Progenitor cell of endocrine pancreas (in vitro differentiated cells): ENCODE measurements at places on chromosomes 1 and 21. TPM values are rescaled to one million over a fixed set of nuclear protein-coding genes. Genes with fewer than 3 reads are reported as not detected.
A peak's percentile ranks its signal among the peaks of the same experiment; 100 is the strongest.

- peaks cover 1% of the 10 kb centered on the region for H3K36me3 ChIP-seq
- H3K4me3 ChIP-seq, result no peak overlapping the region
- no peak overlapping the region for H3K27ac ChIP-seq
- DNase-seq, result no peak
- H3K27me3 ChIP-seq, result no peaks in the 10 kb centered on the region
- H3K4me1 ChIP-seq, result peaks cover 14% of the 10 kb centered on the region
Measured at GRCh38 chr1:24283326-24284155, 35.6 kb upstream of the GRHL3 start.

- H3K4me1 ChIP-seq, result peaks cover 24% of the 10 kb centered on the region
- H3K27me3 ChIP-seq, result no peaks in the 10 kb centered on the region
- no peaks in the 10 kb centered on the region for H3K36me3 ChIP-seq
- DNase-seq, result no peak
- H3K27ac ChIP-seq, result no peak overlapping the region
Measured at GRCh38 chr21:16323596-16323995, 593.8 kb downstream of the USP25 start.

- H3K4me3 ChIP-seq, result no peak overlapping the region
- no peak overlapping the region for H3K27ac ChIP-seq
- no peak for DNase-seq
- peaks cover 4% of the 10 kb centered on the region for H3K27me3 ChIP-seq
Measured at GRCh38 chr1:81699234-81699633, 101.5 kb upstream of the ADGRL2 start.

DNA sequence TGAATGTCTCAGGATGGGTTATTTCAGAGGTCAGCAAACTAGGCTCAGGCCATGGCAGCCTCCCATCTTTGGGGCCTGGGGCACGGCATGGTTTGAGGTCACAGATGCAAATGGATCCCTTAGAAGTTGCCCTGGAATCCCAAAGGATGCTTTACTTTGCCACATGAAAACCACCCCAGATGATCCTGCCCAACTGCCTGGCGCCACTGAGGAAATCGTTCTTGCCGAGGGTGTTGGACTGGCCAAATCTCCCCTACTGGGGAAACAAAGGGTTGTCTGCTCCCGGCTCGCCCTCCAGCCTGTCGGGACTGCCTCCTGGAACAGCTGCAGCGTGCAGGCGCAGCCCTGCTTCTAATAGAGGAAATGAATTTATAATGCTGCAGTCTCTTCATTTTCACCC, 173.0 kb upstream of the LMO4 start:
- peaks cover 28% of the 10 kb centered on the region for H3K27me3 ChIP-seq
- no peak overlapping the region for H3K27ac ChIP-seq
- H3K36me3 ChIP-seq, result no peaks in the 10 kb centered on the region
- H3K4me1 ChIP-seq, result peaks cover 24% of the 10 kb centered on the region
- DNase-seq, result no peak

DNA sequence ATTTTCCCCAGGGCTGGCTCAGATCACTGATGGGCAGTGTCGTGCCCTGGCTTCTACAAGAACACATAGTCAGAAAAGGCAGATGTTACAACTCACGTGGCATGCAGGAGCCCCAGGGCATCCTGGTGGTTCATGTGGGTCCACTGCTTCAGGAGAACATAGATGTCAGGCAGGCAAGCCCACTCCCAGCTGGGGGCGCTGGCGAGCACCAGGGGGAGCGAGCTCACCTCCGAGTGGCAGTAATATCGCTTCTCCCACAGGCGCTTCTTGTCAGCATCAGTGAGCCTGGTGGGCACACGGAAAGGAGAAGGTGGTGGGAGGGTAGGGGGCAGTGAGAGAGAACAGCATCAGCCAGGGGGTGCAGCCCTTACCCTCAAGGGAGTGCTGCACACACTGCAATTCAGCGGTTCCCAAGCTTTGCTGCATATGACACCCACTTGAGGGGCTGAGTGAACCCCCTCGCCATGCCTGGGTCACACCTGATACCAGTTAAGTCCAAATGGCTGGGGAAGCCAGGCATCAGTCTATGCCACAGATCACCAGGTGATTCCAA, 34.3 kb upstream of the PPP1R15B start:
- peaks cover 41% of the 10 kb centered on the region for H3K36me3 ChIP-seq
- H3K27ac ChIP-seq, result no peak overlapping the region
- H3K27me3 ChIP-seq, result no peaks in the 10 kb centered on the region

GRCh38 chr1:73953186-73953585, 244.8 kb downstream of the LRRIQ3 start:
- no peaks in the 10 kb centered on the region for H3K4me1 ChIP-seq
- no peak overlapping the region for H3K4me3 ChIP-seq
- no peak overlapping the region for H3K27ac ChIP-seq
- no peaks in the 10 kb centered on the region for H3K27me3 ChIP-seq
- no peaks in the 10 kb centered on the region for H3K36me3 ChIP-seq

DNA sequence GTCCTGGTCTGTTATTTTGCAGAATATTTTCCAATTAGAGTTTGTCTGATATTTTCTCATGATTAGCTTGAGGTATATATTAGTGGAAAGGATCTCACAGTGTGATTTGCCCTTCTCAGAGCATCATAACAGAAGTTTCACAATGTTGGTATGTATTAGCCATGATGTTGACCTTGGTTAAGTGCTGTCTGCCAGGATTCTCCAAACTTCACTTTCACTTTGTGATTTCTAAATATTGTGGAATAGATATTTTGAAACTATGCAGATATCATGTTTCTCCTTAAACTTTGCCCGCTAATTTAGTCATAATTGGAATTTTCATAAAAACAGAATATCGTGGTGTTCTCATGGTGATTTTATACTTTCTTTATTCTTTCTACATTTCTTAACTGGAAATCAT, 98.0 kb upstream of the DEPDC1 start:
- no peaks in the 10 kb centered on the region for H3K4me1 ChIP-seq
- no peak overlapping the region for H3K27ac ChIP-seq
- H3K36me3 ChIP-seq, result no peaks in the 10 kb centered on the region

GRCh38 chr1:36157115-36157903, 1.3 kb downstream of the MAP7D1 start:
- H3K4me1 ChIP-seq, result peaks cover 45% of the 10 kb centered on the region
- no peak for DNase-seq
- H3K4me3 ChIP-seq, result peak overlapping the region; percentile 87
- H3K27me3 ChIP-seq, result no peaks in the 10 kb centered on the region

DNA sequence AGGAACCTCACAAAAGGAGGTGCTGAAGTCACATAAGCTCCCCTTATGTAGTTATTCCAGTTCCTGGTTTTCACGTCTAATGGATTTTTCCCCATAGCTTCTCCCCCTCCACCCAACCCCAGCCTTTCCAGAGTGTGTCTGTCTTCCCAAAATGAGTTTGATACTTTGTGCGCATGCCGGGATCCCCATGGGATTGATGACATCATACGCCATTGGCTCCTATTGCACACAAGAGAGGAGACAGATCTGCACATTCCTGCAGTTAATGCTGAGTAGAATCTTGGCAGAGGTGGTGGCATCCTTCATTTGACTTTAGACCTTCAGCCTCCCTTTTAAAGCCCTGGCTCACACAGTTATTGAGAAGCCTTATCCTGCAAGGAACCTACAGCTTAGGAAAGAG, 71.4 kb downstream of the DDR2 start:
- no peaks in the 10 kb centered on the region for H3K36me3 ChIP-seq
- DNase-seq, result no peak
- H3K4me3 ChIP-seq, result no peak overlapping the region
- no peak overlapping the region for H3K27ac ChIP-seq

GRCh38 chr1:168565825-168566224, 10.6 kb upstream of the XCL1 start:
- no peak overlapping the region for H3K27ac ChIP-seq
- no peaks in the 10 kb centered on the region for H3K4me1 ChIP-seq
- peaks cover 2% of the 10 kb centered on the region for H3K36me3 ChIP-seq
- H3K4me3 ChIP-seq, result no peak overlapping the region
- H3K27me3 ChIP-seq, result no peaks in the 10 kb centered on the region
- DNase-seq, result no peak

DNA sequence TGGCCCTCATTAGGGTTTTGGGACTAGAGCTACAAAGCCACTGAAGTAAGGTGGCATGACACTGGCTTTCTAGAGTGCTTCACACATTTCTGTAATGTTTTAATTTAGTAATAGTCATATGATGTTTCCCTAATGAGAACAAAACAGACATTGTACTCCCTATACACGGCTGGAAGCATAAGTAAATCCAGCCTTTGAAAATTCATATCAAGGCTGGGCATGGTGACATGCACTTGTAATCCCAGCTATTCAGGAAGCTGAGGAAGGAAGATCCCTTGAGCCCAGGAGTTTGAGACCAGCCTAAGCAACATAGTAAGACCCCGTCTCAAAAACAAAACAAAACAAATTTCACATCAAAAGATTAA, 7.4 kb downstream of the USP48 start:
- no peak for DNase-seq
- peaks cover 1% of the 10 kb centered on the region for H3K36me3 ChIP-seq
- peak overlapping the region; percentile 85 for H3K27ac ChIP-seq
- H3K27me3 ChIP-seq, result no peaks in the 10 kb centered on the region

GRCh38 chr1:210822932-210823331, 311.0 kb downstream of the KCNH1 start:
- H3K4me1 ChIP-seq, result no peaks in the 10 kb centered on the region
- H3K27me3 ChIP-seq, result no peaks in the 10 kb centered on the region
- no peaks in the 10 kb centered on the region for H3K36me3 ChIP-seq
- no peak overlapping the region for H3K27ac ChIP-seq
- H3K4me3 ChIP-seq, result no peak overlapping the region

GRCh38 chr1:72284084-72284347, 1.7 kb upstream of the NEGR1 start:
- peaks cover 29% of the 10 kb centered on the region for H3K27me3 ChIP-seq
- no peak for DNase-seq
- H3K36me3 ChIP-seq, result no peaks in the 10 kb centered on the region
- peaks cover 10% of the 10 kb centered on the region for H3K4me1 ChIP-seq
- no peak overlapping the region for H3K27ac ChIP-seq

- no peak for DNase-seq
- H3K36me3 ChIP-seq, result no peaks in the 10 kb centered on the region
- H3K27me3 ChIP-seq, result no peaks in the 10 kb centered on the region
- no peaks in the 10 kb centered on the region for H3K4me1 ChIP-seq
- no peak overlapping the region for H3K27ac ChIP-seq
Measured at GRCh38 chr21:28152732-28153131, 839.9 kb downstream of the LTN1 start.

Gene SV2A
- total RNA-seq, result 16.9 and 21.8 TPM in 2 replicates

Gene PRCC
- 93.2 TPM in 2 replicates for total RNA-seq

Gene CENPF
- 62.1 and 62.8 TPM in 2 replicates for total RNA-seq

Gene MYOC
- not detected in 2 replicates for total RNA-seq

Gene CCDC30
- total RNA-seq, result 17.3 and 23.6 TPM in 2 replicates

Gene COL16A1
- total RNA-seq, result 0.67 and 2.1 TPM in 2 replicates

Gene TENT5C
- 11.4 and 13.6 TPM in 2 replicates for total RNA-seq
